Stimulated activated CD4-positive, alpha-beta T cell treated with anti-CD3 and anti-CD28 coated beads, Interleukin-1b, Interleukin-23, amount 100 ng/mL, for 1 hour (primary cell): ENCODE measurements at places on chromosomes 6 and 20.

- DNase-seq, result no peak
Observed at GRCh38 chr6:29762781-29763214, 39.6 kb downstream of the HLA-F start.

GRCh38 chr20:1320016-1320415 lies 8.9 kb downstream of the SDCBP2 start:
- DNase-seq, result no peak

GRCh38 chr6:139879823-139880356 lies 505.4 kb upstream of the CITED2 start:
- DNase-seq, result no peak

GRCh38 chr20:12173347-12174012 lies 255.8 kb downstream of the BTBD3 start:
- no peak for DNase-seq

DNA sequence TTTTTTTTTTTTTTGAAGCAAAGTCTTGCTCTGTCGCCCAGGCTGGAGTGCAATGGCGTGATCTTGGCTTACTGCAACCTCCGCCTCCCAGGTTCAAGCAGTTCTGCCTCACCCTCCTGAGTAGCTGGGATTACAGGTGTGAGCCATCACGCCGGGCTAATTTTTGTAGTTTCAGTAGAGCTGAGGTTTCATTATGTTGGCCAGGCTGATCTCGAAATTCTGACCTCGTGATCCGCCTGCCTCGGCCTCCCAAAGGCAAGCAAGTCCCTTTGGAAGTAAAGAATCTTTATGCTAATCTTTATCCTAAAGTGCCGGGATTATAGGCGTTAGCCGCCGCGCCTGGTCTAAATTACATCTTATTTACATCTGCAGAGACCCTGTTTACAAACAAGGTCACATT lies 1.5 kb downstream of the PSMG4 start:
- no peak for DNase-seq

GRCh38 chr6:134077301-134077700 lies 24.9 kb upstream of the SLC2A12 start:
- no peak for DNase-seq

GRCh38 chr20:61556111-61556510 lies 304.1 kb downstream of the CDH4 start:
- no peak for DNase-seq

DNA sequence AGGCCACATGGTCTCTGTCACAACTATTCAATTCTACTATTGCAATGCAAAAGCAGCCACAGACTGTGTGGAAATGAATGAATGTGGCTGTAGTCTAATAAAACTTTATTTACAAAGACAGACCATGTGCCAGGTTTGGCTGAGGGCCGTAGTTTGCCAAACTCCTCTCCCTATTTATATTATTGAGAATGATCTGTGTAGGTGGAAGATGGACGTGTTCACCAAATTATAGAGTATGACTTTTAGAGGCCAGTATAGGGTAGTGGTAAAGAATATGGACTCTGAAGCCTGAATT lies 125.7 kb upstream of the MYLIP start:
- DNase-seq, result no peak

DNA sequence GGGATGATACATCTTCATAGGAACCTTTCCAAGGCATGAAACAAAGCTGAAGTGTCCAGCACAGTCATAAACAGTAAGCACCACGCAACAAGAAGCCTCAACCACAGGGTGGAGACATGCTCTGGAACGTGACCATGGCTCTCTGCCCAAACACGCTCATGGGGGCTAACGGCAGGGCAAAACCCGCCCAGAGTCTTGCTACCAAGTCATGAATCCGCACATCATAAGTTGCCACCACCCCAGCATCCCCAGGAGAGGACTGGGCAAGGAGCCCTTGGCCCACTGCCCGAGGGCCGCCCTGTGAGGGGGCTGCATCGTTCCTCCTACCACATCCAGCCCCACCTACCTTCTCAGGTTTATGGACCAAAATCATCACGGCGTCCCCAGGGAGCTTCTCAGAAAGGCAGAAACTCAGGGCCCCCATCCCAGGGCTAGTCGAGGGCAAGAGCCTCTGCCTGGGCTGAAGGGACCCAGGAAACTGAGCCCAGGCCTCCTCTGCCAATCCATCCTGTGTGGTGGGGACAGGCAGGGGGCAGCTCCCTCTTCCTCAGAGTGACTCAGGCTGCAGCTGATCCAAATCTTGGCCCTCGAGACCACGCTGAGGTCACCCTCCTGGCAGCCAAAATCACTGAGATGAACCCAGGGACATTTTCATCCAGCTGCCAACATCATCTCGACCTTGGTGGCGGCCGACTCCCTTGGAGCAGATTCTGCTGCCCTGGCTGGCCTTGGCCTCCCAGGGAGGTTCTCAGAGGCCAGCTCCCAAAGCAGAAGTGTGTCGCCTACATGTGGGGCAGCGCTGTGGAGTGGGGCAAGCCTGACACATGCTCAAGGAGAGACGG lies 42.6 kb downstream of the BMP7 start:
- no peak for DNase-seq

DNA sequence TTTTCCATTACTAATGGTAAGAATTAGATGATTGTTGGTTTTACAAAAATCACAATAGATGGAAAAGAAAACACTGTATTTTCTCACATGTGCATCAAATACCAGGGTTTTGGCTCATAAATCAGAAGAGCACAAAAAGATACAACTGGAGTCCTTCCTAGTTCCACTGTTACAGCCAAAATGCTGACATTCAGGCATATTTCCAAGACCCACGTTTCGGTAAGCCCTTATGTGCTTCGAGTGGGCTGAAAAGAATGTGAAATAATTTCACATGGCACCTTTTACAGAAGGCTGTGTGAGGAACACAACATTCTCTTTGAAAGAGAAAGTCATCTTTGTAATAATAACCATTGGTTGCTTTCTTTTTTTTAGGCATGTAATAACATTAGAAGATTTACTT lies 326.7 kb upstream of the FLRT3 start:
- DNase-seq, result no peak

DNA sequence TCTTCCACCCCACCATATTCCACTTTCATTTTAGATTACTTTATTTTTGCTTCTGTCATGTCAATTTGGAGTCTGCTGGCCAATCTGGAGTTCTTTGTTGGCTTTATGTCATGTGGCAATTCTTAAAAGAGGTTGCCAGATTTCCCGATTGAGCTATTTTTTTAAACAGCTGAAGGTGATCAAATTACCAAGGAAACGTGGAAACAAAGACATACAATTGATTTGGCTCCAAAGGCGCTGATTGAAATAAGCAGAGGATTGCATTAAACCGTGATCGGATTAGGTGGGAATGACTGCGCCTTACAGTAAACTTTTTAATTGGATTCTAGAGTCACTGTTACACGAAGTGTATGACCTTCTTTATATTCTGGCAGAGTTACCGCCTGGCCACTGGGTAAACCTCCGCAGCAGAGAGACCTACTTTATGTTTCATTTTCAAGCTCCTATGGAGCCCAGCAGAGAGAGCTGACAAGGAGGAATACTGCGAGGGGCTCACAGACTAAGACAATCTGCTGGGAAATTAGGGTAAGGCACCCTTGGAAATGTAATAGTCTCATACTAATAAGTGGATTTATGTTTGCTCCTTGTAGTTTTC lies 37.9 kb downstream of the SIM1 start:
- DNase-seq, result no peak

DNA sequence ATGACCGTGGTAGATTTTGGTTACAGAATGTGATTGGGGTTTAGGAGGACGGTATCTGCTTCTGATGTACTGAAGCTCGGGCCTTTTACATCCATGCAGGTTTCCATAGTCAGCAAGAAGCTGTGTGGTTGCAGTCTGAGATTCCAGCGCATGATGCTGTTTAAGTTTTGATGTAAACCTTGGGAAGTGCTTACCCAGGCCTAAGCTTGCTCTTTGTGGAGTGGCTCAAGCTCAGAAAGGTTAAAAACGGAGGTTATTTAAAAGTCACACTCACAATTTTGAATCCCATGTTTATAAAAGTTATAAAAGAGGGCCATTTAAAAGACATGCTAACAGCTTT lies 121.4 kb downstream of the TIAM2 start:
- no peak for DNase-seq

DNA sequence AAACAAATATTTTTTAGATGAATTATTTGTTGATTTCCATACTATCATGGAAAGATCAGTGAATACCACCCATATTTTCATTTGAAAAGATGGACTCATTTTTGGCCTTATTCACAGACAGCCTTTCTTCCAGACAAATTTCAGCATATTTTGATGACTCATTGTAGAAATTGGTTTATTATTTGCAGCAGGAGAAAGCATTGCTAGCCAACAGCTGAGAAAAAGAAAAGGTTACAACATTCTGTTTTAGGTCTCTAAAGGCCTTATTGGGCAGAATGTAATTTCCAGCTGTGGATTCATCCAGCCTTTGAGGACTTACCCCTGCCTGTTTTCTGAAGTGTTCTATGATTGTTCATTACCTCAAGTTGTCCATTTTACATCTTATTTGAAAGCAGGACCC lies 201.9 kb downstream of the PLCB4 start:
- no peak for DNase-seq

GRCh38 chr6:33927616-33928015 lies 123.8 kb upstream of the MLN start:
- DNase-seq, result no peak

- no peak for DNase-seq
Observed at GRCh38 chr6:128259029-128259724, 261.2 kb downstream of the PTPRK start.

- DNase-seq, result no peak
Observed at GRCh38 chr6:129792049-129792448, 69.1 kb downstream of the TMEM244 start.

GRCh38 chr6:23454080-23454976 lies 671.7 kb upstream of the NRSN1 start:
- no peak for DNase-seq

DNA sequence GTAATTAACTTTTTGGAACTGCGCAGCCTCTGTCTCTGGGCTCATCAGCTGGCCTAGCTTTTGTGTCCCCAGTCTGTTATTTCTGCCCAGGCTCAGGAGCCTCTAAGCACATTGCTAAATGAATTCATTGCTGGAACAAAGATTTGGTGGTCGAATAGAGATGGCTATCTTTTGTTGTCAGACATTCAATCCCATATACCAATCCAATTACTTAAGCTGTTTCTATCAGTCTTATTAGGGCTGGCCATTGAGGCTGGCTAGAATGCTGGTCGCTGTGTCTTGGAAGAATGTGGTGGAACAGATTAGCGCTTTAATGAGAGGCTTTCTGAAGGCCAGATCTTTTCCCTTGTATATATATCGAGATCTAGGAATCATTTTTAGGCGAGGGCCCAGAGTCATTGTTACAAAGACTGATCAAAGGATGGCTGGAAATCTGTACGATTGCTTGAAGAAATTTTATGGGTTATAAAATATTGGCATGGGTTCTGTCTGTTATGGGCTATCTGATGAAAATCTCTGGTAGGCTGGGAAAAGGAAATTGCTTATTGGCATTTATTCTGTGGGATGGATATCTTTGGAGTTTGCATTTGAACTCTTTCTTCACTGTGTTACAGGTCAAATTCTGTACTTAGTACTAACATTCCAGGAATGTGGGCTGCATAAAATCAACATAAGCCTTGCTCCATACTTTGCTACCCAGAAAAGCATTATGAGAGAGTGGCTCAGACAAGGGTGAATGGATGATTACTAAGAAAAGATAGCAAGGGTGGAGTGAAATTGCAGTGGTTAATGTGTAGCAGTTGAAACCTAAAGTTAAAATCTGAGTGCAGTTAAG lies 34.8 kb upstream of the JAG1 start:
- no peak for DNase-seq

DNA sequence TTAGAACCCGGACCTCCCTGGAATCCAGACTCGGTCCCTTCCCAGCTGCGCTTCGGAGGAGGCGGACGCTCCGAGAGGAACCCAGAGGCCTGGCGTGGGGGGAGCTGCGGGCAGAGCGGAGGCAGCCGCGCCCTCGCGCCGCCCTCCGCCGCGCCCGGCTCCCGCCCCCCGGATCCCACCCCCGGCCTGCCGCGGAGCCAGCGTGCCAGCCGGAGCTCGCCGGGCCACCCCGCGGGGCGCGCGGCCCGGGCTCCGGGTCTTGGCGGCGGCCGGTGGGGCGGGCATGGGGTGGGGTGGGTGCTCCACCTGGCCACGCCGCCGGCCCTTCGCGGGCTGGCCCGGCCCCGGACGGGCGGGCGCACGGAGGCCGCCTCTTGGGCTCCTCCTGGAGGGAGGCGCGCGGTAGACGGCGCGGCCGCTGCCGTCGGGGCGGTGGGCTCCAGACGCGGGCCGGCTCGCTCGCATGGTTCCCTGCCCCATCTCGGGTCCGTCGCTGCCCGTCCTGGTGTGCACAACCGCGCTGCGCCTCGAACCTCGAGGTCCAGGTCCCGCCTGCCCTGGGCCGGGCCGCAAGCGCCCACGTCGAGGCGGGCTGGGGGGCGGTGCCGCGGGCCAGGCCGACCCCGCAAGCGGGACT lies 592 bp upstream of the CDYL start:
- peak; percentile 35 for DNase-seq

- no peak for DNase-seq
Observed at GRCh38 chr20:34213213-34213612, 28.0 kb upstream of the ASIP start.

- DNase-seq, result no peak
Observed at GRCh38 chr20:44470327-44470726, 5.3 kb upstream of the TTPAL start.

DNA sequence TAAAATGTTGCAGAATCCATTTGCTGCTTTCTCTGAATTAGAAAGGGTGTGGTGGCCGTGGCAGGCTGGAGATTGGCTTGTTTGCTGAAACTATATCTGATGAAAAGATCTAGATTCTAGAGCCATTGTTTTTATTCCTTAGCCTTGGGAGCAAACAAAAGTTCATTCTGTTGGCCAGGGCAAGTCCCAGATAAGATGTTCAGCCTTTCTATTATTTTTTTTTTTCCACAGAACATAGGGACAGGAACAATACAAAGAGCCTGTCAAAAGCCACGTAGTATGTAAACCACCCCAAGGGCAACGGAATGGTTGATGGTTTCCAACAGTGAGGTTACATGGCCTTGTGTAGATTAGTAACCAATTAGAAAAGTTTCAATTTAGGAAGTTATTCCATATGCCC lies 119.9 kb upstream of the SLC22A16 start:
- no peak for DNase-seq

GRCh38 chr6:7902867-7903266 lies 7.7 kb downstream of the TXNDC5 start:
- no peak for DNase-seq

DNA sequence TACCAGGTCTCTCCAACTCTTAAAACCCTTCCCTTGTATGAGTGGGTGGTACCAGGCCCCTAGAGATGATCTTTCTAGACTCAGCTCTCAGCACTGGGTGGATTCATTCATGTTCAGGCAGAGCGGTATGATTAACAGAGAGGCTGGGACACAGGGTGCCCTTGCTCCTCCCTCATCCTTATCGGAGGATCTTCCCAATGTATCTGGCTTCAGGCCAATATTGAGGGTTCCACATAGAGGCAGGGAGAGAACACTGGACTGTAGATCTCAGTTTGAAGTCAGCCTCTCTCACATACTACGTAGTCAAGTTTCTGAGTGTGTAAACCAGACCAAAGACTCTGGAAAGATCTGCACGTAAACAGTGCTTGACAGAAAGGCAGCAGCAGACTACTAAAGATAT lies 366.2 kb downstream of the DHX35 start:
- DNase-seq, result no peak

GRCh38 chr6:41548098-41548840 lies 2.1 kb downstream of the FOXP4 start:
- DNase-seq, result no peak
